ENCODE measurements at places on chromosomes 16 and 17.

DNA sequence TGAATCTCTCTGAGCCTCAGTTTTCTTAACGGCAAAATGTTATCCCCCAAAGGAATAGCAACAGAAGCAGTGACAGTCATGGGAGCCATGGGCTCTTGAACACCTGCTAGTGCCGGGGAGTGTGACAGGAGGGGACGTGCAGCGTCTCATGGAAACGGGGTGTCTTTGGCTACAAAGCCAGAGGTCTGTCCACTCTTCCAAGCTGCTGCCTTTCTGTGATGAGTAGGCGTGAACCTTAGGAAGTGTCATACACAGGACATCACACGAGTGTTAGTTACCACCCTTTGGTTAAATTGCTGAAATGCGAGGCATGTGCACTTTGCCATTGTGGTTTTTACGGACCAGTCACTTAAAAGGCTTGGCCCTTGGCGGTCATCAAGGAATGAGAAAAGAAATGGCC is 93.4 kb downstream of the IRF8 start:
- DNase-seq = no peak

DNA sequence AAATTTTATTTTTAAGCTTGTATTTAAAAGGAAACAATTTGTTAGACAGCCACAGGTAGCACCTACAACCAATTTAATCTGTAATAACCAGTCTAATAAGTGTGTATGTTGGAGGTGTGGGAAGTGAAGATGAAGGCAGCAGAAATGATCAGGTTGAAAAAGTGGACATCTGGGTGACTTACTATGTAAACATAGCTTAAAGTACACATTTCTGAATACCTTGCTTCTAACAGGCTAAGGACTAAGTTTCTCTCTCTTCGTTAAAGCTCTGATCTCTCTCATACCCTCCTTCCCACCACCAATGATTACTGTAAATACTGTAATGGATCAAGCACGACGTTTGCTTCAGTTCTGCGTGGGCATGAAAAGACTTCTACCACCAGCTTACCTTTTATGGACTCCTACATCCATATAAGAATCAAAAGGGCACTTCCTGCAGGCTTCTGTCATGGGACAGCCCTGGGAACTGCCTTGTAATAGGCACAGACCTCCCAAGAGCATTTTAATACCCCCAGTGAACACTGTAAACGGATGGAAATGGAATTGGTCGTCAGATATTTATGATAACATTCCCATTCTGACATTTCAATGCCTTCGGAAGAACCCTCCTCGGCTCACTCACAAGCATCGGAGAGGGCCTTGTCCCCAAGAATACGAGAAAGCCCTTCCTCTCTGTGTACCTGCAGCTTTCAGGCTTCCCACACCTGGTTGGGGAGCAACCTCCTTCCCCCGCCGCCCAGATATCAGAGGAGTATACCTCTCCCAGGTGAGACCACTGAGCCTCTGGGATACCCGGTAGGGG is 700 bp downstream of the CCDC43 start:
- no peak for DNase-seq

- no peak for DNase-seq
Observed at GRCh38 chr16:55668340-55669281, 12.8 kb downstream of the SLC6A2 start.

DNA sequence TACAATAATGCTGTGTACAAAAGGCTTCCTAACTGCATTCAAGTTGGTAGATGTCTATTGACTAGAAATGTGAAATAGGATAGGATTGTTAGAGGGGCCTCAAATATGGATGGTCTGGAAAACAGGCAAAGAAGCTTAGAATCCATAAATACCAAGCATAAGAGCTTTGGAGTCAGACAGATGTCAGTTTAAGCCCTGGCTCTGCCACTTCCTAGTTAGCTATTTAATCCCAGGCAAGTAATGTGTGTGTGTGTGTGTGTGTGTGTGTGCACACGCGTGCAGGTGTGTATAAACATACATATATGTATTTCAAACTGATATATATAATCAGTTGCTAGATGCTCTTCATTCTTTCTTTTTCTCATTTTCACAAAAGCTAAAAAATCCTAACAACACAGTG is 66.7 kb downstream of the MMD start:
- no peak for DNase-seq

DNA sequence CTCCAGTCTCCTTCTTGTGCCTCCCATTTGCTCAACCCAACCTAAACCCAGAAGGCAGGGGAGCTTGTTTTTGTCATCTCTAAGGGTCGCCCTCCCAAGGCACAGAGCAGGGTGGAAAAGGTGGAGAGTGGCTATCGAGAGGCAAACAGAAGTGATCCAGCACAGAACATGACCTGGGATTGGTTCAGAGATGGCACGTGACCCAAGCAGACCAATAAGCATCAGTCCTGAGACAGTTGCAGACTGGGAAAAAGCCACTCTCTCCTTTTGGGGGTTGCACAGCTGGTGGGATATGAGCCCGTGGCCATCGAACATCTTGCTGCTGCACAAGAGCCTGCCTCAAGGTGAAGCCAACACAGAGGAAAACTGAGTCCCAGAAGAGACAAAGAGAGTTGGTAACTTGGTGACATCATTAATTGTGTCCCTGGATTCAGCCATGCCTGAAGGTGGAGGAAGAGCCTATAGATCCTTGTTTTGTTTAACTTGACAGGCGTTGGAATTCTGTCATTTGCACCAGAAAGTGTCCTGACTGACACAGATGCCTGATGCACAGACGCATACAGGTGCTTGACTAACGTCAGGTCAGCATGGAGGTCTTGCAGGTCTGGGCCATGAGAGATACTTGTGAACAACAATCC is 28.2 kb upstream of the CSNK2A2 start:
- DNase-seq = no peak

GRCh38 chr17:6239241-6239798 is 169.1 kb downstream of the WSCD1 start:
- no peak for DNase-seq

GRCh38 chr17:76003915-76004314 is 3.3 kb downstream of the CDK3 start:
- no peak for DNase-seq

- no peak for DNase-seq
Observed at GRCh38 chr17:83009414-83010205, 69.8 kb upstream of the METRNL start.

- no peak for DNase-seq
Observed at GRCh38 chr17:7710301-7710700, 5.3 kb downstream of the EFNB3 start.

GRCh38 chr16:72875291-72876031 is 172.5 kb downstream of the ZFHX3 start:
- no peak for DNase-seq

DNA sequence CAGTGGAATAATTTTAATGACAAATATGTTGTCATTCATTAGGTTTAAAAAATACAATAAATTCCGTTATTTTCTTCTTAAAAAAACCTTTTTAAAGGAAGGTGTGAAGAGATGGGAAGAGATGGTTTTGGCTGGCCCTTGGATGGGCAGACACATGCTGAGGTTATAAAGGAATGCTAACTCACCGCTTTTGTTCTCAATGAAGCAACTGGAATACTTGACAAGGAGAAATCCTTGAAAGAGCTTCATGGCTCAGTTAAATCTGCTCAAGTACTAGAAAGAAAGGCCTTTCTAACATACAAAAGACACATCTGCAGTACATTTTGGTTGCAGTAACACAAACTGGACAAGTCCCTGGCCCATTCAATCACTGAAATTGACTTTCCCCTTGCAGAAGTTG is 158.3 kb upstream of the KCNJ16 start:
- no peak for DNase-seq
